ENCODE measurements at places on chromosomes 1 and 21.

DNA sequence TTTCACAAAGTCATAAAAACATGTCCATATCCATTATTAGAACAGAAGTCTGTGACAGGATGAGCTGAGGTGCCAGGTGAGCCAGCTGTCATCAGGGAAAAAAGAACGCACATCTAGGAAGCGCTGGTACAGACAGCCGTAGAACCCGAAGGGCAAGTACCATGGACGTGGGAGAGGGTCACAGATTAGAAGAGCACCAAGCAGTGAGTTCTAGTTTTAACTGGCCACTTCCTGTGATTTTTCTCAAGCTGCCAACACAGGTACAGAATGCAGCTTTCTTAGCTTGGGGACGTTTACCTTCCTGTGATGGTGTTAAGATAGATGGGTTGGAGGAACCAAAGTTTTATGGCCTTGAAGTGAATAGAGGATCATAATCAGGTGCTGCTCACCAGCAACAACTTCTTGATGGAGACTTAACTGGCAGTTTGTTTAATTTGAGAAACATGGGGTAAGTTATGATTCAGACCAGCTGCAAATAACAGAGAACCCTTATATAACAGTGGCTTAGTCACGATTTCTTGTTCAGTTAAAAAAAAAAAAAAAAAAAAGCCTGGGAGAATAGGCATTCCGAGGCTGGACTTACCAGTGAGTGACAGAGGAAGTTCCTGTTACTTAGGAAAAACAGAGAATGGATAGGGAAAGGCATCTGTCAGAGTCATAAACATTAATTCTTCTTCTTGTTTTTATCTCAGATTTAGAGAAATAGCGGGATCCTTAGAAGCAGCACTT, 30.9 kb downstream of the AGT start:
- no peak for DNase-seq

GRCh38 chr1:26372039-26372438, 511 bp downstream of the ZNF683 start:
- no peak for DNase-seq

DNA sequence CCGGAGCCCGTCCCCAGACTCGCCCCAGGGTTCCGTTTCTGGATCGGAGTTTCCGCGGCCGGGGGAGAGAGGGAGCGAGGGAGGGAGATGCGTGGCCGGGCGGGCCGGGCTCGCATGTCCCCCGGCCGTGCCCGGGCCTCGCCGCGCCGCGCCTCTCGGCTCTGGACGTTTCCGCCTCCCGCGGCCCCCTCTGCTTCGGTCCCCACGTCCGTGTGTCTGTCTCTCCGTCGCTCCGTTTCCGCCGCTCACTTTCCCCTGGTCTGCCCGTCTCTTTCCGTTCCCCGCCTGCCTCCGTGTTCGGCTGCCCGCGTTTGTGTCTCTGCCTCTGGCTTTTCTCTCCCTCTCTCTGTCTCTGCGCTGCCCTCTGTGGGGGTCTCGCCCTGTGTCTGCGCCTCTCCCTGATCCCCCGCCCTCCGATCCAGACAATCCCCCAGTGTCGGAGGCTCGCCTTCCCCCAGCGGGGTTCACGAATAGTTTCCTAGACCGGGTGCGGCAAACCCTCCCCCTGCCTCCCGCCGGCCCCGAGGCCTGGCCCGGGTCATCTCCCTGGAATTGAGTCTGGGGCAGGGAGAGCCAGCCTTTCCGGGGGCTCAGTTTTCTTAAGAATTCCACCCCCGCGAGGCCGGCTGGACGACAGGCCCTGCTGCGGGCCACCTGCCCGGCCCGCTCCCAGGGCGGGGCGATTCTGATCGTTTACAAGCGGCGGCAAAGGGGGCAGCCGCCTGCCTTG, 735 bp downstream of the NBL1 start:
- DNase-seq, result no peak

DNA sequence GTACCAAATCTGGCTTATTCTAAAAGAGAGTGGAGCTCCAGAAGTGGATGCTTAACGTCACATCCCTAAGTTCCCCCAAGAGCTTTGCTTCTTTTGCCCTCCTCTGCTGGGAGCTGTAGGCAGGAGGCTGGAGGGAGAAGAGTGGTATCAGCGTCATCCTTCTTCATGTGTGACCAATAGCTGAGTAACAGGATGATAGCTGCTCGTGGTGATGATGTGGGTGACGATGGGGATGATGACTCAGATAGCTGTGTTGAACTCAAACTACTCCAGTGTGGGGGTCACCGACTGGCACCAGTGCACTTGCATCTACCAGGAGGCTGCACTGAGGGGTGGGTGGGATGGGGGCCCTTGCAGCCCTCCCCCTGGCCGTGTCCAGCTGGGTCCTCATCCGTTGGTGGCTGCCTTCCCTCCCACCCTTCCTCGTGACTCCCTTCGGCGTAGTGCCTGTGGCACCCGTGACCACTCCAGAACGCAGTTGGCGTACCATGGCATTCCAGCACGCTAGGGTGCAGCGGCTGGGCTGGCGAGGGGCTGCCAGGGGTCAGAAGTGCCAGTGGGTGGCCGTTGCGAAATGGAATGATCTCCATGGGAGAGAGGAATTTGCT, 1.1 kb downstream of the IGFN1 start:
- no peak for DNase-seq

- DNase-seq, result no peak
Measured at GRCh38 chr1:49626472-49626871, 397.3 kb downstream of the AGBL4 start.

All from OCI-M1 (cell line).